Dermis microvascular lymphatic vessel endothelial cell (primary cell): ENCODE measurements at places on chromosomes 4 and X. TPM values are rescaled to one million over a fixed set of nuclear protein-coding genes. Genes with fewer than 3 reads are reported as not detected.

MSANTD1 gene
- 0.13 and 0.26 TPM in 2 replicates for total RNA-seq

MUC7 gene
- not detected in 2 replicates for total RNA-seq

COL4A6 gene
- 0.89 and 2.2 TPM in 2 replicates for total RNA-seq

MGARP gene
- under 0.01 and 0.13 TPM in 2 replicates for total RNA-seq

MRFAP1L1 gene
- total RNA-seq, result 35.2 and 36.4 TPM in 2 replicates

DCX gene
- not detected in 2 replicates for total RNA-seq
